ENCODE measurements at places on chromosomes 5 and 9.

- DNase-seq, result no peak
Observed at GRCh38 chr5:109063223-109063622, 315.5 kb downstream of the FER start.

- no peak for DNase-seq
Observed at GRCh38 chr5:109784687-109785086, 95.0 kb downstream of the MAN2A1 start.

- no peak for DNase-seq
Observed at GRCh38 chr5:62133426-62133825, 172.6 kb upstream of the KIF2A start.

- peak; percentile 67 for DNase-seq
Observed at GRCh38 chr5:127564002-127564769, 46.7 kb downstream of the PRRC1 start.

GRCh38 chr5:62256161-62257019 lies 49.6 kb upstream of the KIF2A start:
- DNase-seq, result peak; percentile 34

DNA sequence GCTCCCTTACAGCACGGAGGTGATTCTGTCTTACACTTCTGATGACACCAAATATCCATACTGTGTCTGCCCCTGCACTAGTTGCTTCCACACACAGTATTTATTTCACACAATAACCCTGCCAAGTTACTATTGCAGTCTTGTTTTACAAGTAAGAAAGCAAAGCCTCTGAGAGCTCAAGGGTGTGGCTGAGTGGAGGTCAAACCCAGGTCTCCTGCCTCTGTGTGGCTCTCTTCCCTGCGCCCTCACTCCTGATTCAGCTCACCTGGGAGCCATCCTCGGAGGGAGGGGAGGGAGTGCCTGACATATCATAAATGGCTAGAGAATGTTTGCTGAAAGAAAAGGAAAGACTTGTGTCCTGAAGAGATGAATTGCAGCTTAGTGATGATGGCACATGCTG lies 41.0 kb downstream of the MVB12B start:
- DNase-seq, result no peak
